NCI-H1105 (cell line): ENCODE measurements at places on chromosomes 2 and 18.

DNA sequence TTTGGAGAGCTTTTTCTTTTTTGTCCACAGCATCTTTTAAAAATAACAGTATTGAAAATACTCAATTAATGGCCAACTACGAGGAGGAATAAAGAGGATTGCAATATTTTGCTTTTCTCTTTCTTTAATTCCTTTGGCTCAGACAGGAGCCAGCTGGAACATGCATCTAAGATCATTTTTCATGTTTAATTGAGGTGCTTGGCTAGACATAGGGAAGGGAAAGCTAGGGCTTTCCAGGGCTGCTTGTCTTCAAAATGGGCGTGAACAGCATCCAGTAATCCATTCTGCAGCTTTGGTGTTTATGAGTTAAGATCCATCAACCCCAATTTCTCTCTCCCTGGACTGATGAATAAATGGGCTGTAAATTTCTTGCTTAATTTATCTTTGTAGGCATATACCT is 323.0 kb downstream of the PTPRM start:
- no peak for DNase-seq

GRCh38 chr2:240570531-240571313 is 2.4 kb downstream of the RNPEPL1 start:
- DNase-seq = no peak

GRCh38 chr2:201172279-201172678 is 10.7 kb upstream of the CASP10 start:
- no peak for DNase-seq

DNA sequence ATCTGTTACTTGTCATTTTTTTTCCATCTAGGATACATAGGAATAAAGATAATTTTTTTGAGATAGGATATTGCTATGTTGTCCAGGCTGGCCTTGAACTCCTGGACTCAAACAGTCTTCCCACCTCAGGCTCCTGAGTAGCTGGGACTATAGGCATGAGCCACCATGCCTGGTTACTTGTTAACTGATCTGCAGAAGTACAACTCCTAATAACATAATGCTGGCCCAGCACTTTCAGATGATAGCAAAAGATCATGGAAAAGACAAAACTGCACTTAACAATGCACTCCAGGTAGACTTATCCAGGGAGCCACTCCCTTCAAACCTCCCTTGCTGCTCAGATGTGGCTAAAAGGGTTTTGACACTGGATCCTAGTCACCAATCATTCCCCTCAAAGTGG is 11.4 kb upstream of the CTDP1 start:
- no peak for DNase-seq

- DNase-seq = no peak
Observed at GRCh38 chr2:241977557-241978300, 108.2 kb downstream of the RTP5 start.

DNA sequence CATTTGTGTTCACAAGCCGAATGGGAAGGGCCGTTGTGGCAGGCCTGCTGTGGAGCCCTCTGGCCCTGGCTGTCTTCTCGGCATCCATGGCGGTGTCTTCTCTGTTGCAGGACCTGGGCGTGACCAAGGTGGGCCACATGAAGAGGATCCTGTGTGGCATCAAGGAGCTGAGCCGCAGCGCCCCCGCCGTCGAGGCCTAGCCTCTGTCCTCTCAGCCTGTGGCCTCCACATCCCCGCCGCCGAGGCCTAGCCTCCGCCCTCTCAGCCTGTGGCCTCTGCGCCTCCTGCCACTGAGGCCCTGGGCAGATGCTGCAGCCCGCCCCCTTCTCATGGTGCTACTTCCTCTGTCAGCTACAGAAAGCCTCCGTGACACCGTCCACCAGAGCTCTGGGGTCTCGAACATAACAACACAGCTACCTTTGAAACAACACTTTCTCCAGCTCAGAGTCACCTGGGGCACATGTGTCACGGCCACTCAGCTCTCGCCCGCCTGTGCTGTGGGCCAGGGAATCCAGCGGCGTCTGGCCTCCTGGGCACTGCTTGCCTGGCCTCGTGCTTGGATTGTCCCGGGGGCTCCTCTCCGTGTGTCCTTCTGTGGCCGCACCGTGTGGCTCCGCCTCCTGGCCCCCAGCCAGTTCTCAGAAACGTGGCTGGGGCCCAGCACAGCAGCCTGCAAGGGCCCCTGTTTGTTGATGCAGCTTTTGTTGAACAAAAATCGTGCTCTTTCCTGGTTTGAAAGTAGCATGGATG is 97.1 kb downstream of the USP40 start:
- DNase-seq = no peak
